ENCODE measurements at places on chromosomes 12 and 14.

- no peak for DNase-seq
These were observed 153.2 kb downstream of the CCER1 start for GRCh38 chr12:90801776-90802175.

DNA sequence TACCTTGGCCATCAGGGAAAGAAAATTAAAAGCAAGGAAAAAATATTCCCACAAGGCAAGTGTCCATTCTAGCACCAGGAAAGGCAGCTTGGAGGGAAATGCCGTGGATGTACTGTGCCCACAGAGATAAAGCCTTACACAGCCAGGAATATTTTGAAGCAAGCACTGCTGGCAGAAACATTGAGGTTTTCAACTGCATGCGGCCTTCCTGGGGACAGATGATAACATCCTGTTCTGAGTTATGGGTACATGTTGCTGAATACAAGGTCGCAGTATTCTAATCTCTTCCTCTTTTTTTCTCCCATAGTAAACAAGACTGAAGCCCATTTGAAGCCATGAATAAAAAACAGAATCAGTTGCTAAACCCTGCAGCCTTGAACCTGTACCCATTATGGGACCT, 197.1 kb downstream of the BTG1 start:
- DNase-seq: no peak

DNA sequence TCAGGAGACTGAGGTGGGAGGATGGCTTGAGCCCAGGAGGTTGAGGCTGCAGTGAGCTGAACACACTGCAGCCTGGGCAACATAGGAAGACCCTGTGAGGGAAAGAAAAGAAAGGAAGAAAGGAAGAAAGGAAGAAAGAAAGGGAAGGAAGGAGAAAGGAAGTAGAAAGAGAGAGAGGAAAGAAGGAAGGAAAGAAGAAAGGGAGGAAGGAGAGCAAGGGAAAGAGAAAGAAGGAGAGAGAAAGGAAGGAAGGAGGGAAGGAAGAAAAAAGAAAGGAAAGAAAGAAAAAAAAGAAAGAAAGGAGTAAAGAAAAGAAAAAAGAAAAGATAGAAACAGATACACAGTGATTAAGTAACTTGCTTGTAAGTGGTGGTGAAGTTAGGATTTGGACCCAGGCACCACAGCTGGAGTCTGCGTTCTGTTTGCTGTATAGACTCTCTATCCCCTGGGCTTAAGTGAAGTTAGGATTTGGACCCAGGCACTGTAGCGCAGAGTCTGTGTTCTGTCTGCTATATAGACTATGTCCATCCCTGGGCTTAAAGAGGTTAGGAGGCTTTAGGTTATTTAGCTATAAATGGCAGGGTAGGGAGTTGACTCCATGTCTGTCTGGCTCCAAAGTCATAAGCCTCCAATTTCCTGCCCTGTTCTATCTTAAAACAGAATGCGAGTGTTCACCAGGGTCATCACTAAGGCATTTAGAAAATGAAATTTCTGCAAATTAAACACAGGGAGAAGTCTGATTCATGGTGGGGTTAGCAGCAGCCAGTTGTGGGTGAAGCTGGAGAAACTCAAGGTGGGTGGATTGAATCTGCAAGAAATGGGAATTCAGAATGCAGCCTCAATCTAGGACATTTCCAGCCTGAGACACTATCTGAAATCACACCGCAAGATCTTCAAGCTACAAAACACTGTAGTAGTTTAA, 13.3 kb upstream of the C12orf75 start:
- DNase-seq: no peak

- no peak for DNase-seq
These were observed 3.8 kb downstream of the NDRG2 start for GRCh38 chr14:21020977-21021545.

DNA sequence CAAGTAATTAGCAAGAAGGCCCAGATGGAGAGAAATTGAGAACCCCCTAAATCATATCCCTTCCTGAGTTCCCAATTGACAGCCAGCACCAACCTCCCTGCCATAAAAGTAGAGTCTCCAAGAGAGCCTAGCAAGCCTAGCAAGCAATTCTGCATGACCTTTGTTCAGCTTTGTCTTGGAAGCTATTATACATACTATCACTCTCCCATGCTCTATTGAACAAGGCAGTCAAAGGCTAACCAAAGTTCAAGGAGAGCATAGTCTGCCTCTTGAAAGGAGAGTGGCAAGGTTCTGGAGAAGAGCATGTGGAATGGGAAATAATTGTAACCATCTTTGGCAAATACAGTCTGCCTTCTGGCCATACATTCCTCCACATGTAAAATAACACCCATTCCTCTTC, 7.8 kb downstream of the ACOT4 start:
- no peak for DNase-seq

DNA sequence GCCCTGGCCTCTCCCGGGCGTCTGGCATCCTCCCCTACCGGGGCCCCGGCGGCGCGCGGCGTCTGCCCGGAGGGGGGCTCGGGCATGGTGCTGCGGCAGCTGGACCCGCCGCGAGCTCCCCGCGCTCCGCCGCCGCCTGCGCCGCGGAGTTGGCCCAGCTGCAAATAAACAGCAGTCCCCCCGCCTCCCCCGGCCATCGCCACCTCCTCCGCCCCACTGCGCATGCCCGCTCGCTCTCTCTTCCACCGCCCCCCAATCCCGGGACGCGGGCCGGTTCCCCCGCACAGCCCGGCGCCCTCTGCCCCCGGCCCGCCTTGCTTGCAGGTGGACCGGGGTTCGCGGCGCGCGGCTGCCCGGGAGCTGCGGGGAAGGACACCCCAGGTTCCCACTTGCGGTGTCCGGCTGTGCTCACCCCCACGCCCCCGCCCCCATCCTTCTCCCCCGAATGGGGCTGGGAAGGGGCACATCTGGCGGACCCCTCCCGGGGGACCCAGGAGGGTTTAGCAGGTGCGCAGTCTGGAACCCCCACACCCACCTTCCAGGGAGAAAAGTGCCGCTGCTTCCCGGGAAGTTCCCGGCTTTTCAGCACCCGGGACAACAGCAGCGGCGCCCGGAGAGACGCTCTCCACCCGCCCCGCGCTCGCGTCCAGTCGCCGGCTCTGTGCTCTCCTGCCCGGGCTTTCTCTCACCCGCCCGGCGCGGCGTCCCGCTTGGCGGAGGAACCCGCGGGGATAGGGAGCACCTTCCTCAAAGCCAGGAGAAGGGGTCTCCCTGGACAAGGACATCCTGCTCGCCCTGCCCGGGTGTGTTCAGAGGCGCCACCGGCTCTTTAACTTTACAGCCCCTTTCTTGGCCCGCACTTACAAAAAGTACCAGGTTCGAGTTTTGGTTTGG, at the start of gene TMTC1:
Gene TMTC1, minus strand, starts transcription at position 170 of the 894 bp plus-strand sequence. CDS start 191 bp downstream, outside the sequence.
- peak; percentile 73 for DNase-seq

GRCh38 chr14:97970222-97970621, 1173.0 kb downstream of the VRK1 start:
- DNase-seq: no peak

DNA sequence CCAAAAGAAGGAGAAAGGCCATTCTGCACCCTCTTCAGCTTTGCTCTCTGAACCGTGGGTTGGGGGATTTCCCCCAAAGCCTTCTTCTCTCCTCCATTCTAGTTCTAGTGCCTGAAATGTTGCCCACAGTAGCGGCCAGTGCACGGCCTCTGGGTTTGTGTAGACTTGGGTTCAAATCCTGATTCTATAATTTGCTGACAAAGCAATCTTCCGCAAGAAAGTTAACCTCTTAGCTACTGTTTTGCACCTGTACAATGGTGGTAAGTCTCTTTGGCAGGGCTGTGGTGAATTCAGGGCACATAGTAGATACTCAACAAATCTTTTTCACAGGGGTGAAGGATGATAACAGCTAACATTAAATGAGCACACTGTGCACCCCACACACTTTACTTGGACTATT, 5.8 kb upstream of the CACNA1C start:
- DNase-seq: no peak

DNA sequence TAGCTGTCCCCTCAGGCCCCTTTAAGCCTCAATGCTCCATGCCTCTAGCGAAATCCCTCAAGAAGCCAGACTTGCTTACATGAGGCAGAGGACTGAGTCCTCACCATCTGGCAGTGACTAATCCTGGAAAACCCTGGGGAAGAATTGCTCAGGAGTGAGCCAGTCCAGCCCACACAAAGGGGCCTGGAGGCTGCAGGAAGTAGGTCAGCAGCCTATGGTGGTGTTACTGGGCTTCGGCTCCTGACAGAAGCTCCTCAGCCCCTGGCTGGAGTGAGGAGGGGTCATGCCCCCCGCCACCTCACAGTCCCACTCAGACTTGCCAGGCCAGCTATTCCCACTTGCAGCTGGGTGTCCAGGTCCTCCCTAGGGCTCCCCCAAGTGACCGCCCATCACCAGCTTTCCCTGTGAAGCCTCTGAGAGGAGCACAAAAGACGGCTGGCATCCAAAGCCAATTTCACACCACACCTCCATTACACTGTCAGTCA, 250.5 kb downstream of the DPF3 start:
- DNase-seq: no peak

All from left lung (tissue), 14 donors.